ENCODE measurements at places on chromosomes 1 and 21. TPM values are rescaled to one million over a fixed set of nuclear protein-coding genes. Genes with fewer than 3 reads are reported as not detected.

WNT9A gene
- total RNA-seq: 1.2 TPM

PLPPR4 gene
- total RNA-seq: not detected

MAGOH gene
- 68.2 TPM for total RNA-seq

FCRL5 gene
- total RNA-seq: 0.99 TPM

LYPD8 gene
- not detected for total RNA-seq

CFHR1 gene
- not detected for total RNA-seq

BTBD19 gene
- total RNA-seq: 7.9 TPM

SLC2A5 gene
- not detected for total RNA-seq

FMN2 gene
- 32.0 TPM for total RNA-seq

TRIM63 gene
- not detected for total RNA-seq

ADGRL4 gene
- total RNA-seq: 0.44 TPM

FCGR1A gene
- not detected for total RNA-seq

EDN2 gene
- total RNA-seq: 0.18 TPM

DDAH1 gene
- total RNA-seq: 16.3 TPM

RGS16 gene
- 13.7 TPM for total RNA-seq

ZSWIM5 gene
- 8.8 TPM for total RNA-seq

ATAD3B gene
- total RNA-seq: 42.4 TPM

- peaks cover 2% of the 10 kb centered on the region for H3K4me1 ChIP-seq
- no peak overlapping the region for H3K4me3 ChIP-seq
- peaks cover 6% of the 10 kb centered on the region for H3K36me3 ChIP-seq
These were observed 2.0 kb upstream of the ANGEL2 start for GRCh38 chr1:213017447-213018273.

- no peaks in the 10 kb centered on the region for H3K27me3 ChIP-seq
- H3K4me3 ChIP-seq: no peak overlapping the region
- H3K27ac ChIP-seq: no peak overlapping the region
- no peak for DNase-seq
These were observed 18.2 kb downstream of the PLCH2 start for GRCh38 chr1:2494323-2494693.

- DNase-seq: no peak
- H3K27ac ChIP-seq: no peak overlapping the region
- no peaks in the 10 kb centered on the region for H3K36me3 ChIP-seq
- H3K4me3 ChIP-seq: no peak overlapping the region
These were observed 1175.1 kb upstream of the B3GALT2 start for GRCh38 chr1:194361374-194362131.

- no peak overlapping the region for H3K4me3 ChIP-seq
- H3K4me1 ChIP-seq: no peaks in the 10 kb centered on the region
- H3K36me3 ChIP-seq: no peaks in the 10 kb centered on the region
- no peaks in the 10 kb centered on the region for H3K27me3 ChIP-seq
- no peak overlapping the region for H3K27ac ChIP-seq
These were observed 109.5 kb upstream of the SIM2 start for GRCh38 chr21:36589352-36589971.

GRCh38 chr1:112666946-112667345 is 7.5 kb upstream of the MOV10 start:
- peaks cover 92% of the 10 kb centered on the region for H3K36me3 ChIP-seq
- H3K4me3 ChIP-seq: no peak overlapping the region
- H3K27ac ChIP-seq: no peak overlapping the region
- no peaks in the 10 kb centered on the region for H3K27me3 ChIP-seq
- H3K4me1 ChIP-seq: no peaks in the 10 kb centered on the region

DNA sequence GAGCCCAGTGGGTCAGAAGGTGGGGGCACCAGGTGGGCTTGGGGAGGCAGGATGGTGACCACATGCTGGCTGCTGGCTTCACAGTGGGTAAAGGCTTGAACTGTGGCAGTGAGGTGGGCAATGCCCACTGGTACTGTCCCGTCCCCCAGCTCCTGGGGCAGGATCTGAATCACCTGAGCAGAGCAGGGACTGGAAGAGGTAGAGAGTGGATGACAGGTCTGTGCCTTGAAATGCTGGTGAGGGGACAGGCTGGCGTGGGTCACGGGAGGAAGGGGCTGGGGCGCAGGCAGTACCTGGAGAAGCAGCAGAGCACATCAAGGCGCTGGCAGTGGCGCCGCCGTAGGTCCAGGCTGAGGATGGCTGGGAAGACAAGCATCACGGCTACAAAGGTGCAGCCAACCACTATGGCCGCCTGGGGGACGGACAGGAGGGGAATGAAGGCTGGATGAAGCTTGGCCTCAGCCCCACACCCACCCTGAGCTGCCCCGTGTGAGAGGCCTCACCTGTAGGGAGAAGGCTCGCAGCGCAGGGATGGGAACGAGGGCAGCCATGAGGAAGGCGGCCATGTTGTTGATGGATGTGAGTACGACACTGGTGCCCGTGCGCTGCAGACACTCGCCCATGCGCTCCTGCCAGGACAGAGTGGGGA is 14.9 kb downstream of the PTCH2 start:
- no peaks in the 10 kb centered on the region for H3K36me3 ChIP-seq
- H3K27ac ChIP-seq: no peak overlapping the region
- peak; percentile 49 for DNase-seq
- no peaks in the 10 kb centered on the region for H3K4me1 ChIP-seq
- H3K4me3 ChIP-seq: no peak overlapping the region

GRCh38 chr1:154351363-154352068 is 26.2 kb downstream of the ATP8B2 start:
- no peak overlapping the region for H3K4me3 ChIP-seq
- H3K27ac ChIP-seq: no peak overlapping the region
- H3K27me3 ChIP-seq: peaks cover 14% of the 10 kb centered on the region

DNA sequence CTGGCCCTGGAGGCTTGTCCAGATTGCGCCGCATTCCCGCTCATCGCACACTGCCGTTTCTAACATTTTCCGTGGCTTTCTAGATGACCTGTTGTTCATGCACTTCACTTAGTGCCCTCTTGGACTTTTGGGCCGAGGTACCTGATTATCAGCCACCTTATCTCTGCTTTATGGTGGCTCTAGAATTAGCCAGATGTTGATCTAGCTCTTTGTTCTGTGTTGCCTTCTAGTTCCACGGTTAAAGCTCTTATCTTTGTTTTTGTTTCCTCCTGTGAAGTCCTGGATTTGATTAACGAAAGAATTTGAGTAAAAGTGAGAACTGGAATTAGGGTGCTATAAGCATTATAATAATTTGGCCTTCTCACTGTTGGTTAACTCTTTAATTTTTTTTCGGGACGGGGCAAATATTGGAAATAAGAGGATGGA is 945 bp downstream of the RNPEP start:
- H3K27ac ChIP-seq: peak overlapping the region; percentile 60
- no peak for DNase-seq
- no peaks in the 10 kb centered on the region for H3K27me3 ChIP-seq
- H3K36me3 ChIP-seq: no peaks in the 10 kb centered on the region
- H3K4me1 ChIP-seq: no peaks in the 10 kb centered on the region

GRCh38 chr1:78401148-78401547 is 89.6 kb upstream of the PTGFR start:
- no peak for DNase-seq
- no peak overlapping the region for H3K27ac ChIP-seq
- no peaks in the 10 kb centered on the region for H3K36me3 ChIP-seq

GRCh38 chr1:94805912-94806311 is 14.2 kb upstream of the SLC44A3 start:
- H3K36me3 ChIP-seq: no peaks in the 10 kb centered on the region
- peak; percentile 85 for DNase-seq
- H3K27ac ChIP-seq: no peak overlapping the region
- no peak overlapping the region for H3K4me3 ChIP-seq

DNA sequence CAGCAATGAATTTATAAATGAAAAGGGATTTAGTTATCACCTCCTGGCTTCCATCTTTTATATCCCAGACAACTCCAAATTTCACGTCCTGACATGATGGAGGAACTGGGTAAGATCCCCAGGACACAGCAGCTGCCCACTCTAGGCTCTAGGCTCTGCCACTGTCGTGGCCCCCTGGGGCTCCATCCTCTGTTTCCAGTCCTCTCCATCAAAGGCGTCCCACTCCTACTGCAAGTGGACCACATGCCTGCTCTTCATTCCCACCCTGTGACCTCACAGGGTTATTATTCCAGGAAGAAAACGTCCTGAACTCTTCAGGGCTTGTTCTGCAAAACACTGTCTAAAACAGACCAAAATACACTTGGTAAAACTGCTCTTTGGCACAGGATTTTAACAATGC is 11.9 kb downstream of the URB1 start:
- peaks cover 83% of the 10 kb centered on the region for H3K36me3 ChIP-seq
- no peak overlapping the region for H3K4me3 ChIP-seq
- DNase-seq: no peak
- no peaks in the 10 kb centered on the region for H3K27me3 ChIP-seq
- H3K4me1 ChIP-seq: no peaks in the 10 kb centered on the region

- H3K36me3 ChIP-seq: no peaks in the 10 kb centered on the region
- H3K27me3 ChIP-seq: no peaks in the 10 kb centered on the region
- no peak for DNase-seq
- H3K4me3 ChIP-seq: no peak overlapping the region
- H3K27ac ChIP-seq: no peak overlapping the region
- peaks cover 3% of the 10 kb centered on the region for H3K4me1 ChIP-seq
These were observed 50.2 kb downstream of the PRDX6 start for GRCh38 chr1:173527151-173527826.

GRCh38 chr1:31694069-31694963 is 9.5 kb downstream of the COL16A1 start:
- H3K36me3 ChIP-seq: no peaks in the 10 kb centered on the region
- H3K4me3 ChIP-seq: no peak overlapping the region
- H3K27ac ChIP-seq: no peak overlapping the region
- no peaks in the 10 kb centered on the region for H3K27me3 ChIP-seq

DNA sequence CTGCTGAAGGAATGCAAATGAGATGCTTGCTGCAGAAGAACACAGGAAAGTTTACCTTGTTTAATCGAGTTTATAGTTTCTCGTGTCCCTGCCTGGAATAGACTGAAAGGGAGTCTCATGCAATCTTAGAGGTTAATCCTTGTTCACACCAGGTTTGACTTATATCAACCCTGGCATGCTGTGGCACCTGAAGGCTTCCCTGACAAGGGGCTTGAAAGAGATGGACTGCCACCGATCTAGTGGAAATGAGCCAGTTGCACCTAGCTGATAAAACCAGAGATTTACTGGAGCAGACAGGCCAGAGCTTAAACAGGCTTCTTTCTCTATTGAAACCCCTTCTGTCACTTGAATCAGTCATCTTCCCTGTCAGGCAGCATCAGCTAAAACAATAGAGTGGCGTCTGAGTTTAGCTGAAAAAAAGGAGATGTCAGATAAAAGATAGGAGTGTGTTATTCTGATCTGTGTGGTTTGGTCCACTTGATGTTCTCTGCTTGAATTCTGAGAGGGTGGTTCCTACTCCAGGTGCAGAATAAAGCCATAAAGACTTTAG is 349.7 kb downstream of the RWDD3 start:
- no peaks in the 10 kb centered on the region for H3K36me3 ChIP-seq
- peaks cover 10% of the 10 kb centered on the region for H3K4me1 ChIP-seq
- H3K27me3 ChIP-seq: no peaks in the 10 kb centered on the region
- no peak overlapping the region for H3K27ac ChIP-seq
- DNase-seq: peak; percentile 47

GRCh38 chr1:117685936-117686806 is 80.3 kb downstream of the TENT5C start:
- no peaks in the 10 kb centered on the region for H3K36me3 ChIP-seq
- H3K4me3 ChIP-seq: no peak overlapping the region
- no peak overlapping the region for H3K27ac ChIP-seq
- DNase-seq: no peak
- H3K4me1 ChIP-seq: no peaks in the 10 kb centered on the region

- H3K27me3 ChIP-seq: no peaks in the 10 kb centered on the region
- peak; percentile 56 for DNase-seq
- no peak overlapping the region for H3K27ac ChIP-seq
- no peaks in the 10 kb centered on the region for H3K36me3 ChIP-seq
- no peak overlapping the region for H3K4me3 ChIP-seq
These were observed 183.6 kb upstream of the KIAA0040 start for GRCh38 chr1:175376194-175376593.

DNA sequence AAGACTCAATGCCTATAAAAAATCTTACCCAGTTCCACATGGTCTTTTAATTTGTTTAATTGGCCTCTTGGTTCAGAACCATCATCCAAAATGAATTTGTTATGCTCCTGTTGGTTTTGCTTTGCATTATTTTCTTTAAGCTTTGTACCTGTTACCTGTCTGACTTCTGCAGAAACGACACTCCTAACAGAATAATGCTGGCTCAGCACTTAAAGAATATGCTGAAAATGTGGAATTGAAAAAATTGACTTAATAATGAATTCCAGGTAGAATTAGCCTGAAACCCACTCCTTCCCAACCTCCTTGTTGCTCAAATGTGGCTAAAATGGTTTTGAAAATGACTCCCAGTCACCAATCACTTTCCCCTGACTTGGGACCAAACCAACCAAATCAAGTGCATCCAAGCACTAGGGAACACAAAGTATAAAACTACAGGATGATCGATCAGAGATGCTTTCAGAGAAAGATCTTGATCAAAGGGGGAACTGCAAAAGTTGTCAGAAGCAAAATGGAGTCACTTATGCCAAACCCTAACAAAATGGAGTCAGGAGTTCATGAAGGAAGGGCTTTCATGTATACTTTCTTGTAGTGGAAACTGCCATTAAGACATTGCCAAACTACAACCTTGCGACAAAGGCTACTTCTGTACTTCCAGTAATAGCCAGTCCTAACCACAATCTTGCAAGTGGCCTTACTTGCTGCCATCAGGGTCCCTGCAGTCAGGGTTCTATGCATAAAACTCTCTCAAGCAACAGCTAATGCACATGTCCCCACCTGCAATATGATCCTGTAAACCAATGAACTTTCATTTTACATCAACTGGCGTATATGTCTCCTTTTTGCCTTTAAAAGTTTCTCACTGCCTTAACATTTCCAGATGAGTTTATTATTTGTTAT is 5.4 kb downstream of the GBP7 start:
- no peaks in the 10 kb centered on the region for H3K4me1 ChIP-seq
- DNase-seq: no peak
- H3K4me3 ChIP-seq: no peak overlapping the region
- H3K36me3 ChIP-seq: no peaks in the 10 kb centered on the region
- H3K27ac ChIP-seq: no peak overlapping the region

DNA sequence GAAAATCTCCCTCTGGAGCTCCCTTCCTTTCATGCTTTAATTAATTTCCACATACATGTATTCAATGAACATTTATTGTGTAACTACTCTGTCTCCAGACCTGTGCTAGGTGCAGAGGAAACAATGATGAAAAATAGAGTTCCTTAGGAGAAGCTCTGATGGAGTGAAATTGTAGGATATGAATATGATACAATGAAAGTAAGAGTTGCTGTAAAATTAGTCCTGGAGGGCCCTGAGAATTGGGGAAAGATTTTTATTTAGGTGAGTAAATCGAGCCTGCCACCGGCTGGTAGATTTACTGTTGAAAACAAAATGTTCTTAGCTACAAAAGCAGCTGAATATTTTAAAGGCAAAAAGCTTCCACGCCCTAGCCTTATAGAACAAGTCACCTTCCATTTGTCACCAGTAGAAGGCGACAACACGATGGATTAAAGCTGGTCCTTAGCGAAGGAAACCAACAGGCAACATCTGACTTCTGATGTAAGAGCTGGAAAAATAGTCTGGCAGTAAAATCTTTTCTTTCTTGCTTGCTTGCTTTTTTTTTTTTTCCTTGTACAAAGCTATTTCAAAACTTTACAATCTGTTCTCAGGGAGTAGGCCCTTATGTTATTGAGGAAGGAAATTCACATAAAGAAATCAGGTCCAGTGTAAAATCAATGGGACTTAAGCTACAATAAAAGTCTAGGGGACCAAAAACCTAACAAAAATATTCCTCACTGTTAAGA is 82.0 kb upstream of the ROR1 start:
- no peak overlapping the region for H3K4me3 ChIP-seq
- DNase-seq: peak; percentile 81
- H3K27ac ChIP-seq: no peak overlapping the region
- H3K27me3 ChIP-seq: no peaks in the 10 kb centered on the region
- no peaks in the 10 kb centered on the region for H3K4me1 ChIP-seq

GRCh38 chr1:167202049-167202448 is 18.6 kb upstream of the POU2F1 start:
- H3K27ac ChIP-seq: no peak overlapping the region
- no peak overlapping the region for H3K4me3 ChIP-seq
- H3K36me3 ChIP-seq: no peaks in the 10 kb centered on the region
